Activated naive CD4-positive, alpha-beta T cell treated with anti-CD3 and anti-CD28 coated beads, Interleukin-2, amount 50 U/mL, for 72 hours (primary cell): ENCODE measurements at places on chromosomes 11 and 22.

DNA sequence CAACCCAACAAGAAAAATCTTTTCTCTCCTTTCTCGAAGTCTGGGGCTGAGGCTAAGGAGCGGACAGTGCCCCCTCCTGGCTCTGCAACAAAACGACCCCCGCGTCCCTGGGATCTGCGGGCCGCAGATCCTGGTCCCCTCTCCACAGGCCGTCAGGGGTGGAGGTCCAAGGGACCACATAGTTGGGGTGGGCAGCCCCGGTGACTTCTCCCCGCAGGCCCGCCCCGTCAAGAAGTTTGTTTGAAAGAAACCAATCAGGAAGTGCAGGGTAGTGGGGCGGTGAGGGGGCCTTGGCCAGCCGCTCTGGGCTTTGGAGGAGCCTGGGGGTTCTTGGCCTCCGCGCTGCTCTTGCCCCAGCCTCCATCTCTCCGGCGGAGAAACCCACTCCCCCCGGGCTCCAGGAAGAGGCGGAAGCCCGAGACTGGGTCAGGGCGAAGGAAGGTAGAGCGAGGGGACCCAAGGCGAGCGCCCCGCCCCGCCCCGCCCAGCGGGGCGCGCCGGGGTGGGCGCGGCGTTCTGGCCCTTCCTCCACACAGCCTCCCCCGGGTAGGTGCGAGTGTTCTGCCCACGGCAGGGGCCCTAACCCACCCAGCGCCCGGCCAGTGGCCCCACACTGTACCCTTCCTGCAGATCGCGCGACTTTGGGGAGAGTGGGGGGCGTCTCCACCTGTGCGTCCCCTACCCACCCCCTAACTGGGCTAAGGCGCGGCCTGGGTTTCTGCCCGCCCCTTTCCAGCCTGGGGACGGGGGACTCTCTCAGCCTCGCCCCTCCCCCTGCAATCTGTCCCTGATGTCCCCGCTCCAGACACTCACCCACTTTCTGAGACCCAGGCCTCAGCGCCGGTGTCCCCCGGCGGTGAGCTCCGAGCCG is 1.3 kb downstream of the TP53I11 start:
- DNase-seq = peak; percentile 22

DNA sequence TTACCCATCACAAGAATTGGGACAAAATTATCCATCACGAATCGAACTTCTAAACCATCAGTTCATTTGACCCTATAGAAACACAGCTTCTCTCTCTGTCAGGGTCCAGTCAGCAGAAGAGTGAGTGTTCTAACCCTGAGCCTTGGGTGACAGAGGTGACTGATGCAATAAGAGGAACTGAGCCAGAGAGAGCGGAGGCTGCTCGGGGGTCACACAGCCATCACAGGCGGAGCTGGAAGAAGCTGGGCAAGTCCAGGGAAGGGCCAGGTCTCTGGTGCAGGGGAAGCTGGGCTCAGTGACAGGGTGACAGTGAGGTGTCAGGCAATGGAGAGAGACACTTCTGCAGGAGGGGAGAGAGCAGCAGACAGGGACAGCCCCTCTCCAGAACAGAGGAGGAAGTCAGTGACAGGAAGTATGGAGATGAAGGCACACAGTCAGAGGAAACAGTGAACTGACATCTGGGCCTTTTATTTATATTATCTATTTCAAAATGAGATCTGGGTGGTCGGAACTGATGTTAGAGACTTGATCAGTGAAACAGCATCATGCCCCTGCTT is 184.0 kb upstream of the TBCEL start:
- no peak for DNase-seq

DNA sequence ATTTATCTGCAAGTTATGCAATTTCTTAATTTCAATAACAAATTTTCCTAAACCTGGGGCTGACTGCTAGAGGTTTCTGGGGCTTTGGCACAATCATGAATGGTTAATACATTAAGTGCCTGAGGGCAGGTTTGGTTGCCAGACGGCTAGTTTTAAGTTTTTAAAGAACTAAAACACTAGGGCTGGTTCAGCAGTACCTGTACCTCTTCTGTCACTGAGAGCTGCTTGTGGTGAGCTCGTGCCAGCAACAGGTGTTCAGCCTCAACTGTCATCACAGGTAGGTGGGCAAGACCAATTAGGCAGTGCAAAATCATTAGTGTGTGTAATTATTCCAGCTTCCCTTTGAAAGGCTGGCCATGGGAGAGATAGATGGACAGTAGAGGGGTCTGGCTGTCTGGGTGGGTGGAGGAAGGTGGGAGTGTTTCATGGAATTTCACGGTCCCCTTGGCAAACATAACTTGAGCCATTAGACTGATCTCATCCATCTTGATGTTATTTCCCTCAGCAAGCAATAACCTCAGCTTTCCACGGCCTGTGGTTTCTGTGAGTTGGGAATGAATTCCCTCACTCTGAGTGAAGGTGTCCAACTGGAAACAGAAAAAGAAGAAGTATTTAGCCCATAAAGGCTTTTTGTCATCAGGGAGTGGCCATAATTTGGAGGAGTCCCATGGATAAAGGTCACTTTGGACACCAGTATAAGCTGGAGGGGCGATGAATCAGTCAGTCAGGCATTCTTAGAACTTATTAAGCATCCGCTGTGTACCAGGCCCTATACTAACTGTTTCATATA is 114.8 kb downstream of the SNX19 start:
- DNase-seq = no peak

GRCh38 chr11:108960501-108960900 is 295.6 kb downstream of the DDX10 start:
- no peak for DNase-seq

- DNase-seq = no peak
These were observed 48.4 kb upstream of the MUC15 start for GRCh38 chr11:26620282-26621045.
